ENCODE measurements at places on chromosomes 5 and 9.

GRCh38 chr9:27261517-27262211 is 35.3 kb downstream of the EQTN start:
- no peak for DNase-seq

DNA sequence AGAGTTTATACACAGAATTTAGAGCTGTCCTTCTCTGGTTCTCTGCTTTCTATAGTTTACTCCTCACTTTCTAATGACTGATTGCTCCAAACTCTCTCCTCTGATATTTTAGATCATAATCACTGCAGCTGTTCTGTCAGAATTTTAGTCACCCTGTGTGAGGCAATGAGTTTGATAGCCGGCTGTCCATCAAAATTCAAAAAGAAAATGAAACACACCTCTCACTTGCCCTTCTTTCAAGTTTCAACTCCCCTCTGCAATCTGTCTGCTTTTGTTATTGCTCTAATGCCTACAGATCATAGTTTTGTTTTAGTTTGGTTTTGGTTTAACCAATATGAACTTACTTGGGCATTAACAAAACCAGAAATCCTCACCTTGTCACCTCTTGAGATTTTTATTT is 23.3 kb upstream of the ABLIM3 start:
- DNase-seq: no peak

DNA sequence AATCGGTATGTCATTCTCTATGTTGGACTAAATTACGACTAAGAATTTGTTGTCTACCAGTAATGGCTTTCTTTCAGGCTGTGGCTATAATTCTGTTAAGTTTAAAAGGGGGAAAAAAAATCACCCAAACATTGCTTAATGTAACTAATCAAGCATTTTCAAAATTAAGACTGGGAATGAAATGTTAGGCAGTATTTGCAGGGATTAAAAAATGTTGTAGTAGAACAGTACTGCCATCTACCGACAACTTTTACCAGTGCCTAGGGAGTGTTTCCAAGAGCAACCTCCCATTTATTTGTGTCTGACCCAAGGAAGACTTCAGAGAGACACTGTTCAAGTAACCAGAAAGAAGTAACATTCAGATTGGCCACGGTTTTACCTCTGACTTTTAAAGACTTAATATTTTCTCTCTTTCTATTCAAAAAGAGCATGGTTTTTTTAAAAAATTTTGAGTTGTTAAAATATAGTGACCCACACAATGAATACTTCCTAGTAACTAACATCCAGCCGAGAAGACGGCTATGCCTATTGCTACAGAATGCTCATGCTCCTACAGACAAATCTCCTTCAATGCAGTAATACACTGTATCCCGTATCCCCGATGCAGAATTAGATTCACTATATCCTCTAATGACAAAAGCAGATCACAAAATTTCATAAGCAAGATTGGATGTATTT is 92.4 kb downstream of the ARL15 start:
- DNase-seq: peak; percentile 12

DNA sequence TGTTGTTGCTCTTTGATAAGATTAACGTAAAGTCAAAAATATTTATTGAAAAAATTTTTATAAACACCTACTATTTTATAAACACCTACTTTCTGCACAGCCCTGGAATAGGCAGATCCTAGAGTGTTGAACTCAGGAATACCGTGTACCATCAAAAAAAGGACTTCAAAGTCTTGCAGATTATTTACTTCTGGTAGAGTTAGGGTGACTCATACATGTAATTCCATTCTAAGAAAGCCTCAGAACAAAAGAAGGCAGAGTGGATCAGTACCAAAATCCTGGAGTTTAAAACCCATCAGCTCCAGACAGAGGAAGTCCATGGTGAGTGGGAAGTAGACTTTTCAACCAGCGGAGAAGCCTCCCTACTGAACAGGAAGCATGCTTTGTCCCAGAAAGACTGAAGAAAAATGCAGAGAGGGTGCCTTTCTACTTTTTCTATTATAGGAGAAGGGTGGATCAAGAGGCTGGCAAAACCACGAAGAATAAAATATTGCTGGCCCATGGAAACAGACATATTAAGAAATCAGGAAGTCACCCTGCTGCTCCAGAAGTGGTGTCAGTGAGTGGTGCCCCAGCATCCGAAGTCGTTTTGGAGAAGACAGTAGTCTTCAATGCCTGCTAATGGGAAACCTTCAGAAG is 45.1 kb upstream of the DAB2 start:
- DNase-seq: no peak

DNA sequence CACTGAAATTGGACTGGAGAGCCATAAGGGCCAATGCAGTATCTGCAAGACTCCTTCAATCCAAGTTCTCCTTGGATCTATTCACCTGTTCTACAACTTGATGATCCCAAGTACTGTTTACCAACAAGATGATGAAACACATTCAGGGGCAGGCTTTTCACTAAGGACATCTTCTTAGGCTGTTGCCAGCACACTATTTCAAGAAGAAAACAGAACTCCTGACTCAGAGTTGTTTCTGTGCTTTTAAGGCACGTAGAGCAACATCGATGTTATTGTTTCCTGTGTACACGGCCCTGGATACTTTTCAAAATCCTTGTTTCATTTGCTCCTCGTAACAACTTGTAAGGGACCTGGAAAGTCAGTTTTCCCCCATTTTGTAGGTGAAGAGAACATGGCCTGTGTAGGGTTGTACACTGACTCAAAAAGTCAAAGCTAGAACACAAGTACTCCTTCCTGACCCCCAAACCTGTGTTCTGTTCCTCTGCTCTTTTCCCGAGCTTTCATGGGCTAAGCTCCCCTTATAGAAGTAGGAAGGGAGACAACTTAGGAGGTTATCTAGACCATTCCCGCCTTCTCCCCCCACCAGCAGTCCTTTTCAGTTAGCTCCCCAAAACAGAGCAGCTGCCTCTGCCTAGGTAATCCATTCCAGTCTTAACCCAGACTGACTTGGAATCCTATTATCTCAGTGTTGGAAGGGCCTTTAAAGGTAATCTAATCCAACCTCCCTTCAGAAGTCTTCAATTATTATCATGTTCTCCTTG is 5.2 kb upstream of the MGAT1 start:
- peak; percentile 7 for DNase-seq

DNA sequence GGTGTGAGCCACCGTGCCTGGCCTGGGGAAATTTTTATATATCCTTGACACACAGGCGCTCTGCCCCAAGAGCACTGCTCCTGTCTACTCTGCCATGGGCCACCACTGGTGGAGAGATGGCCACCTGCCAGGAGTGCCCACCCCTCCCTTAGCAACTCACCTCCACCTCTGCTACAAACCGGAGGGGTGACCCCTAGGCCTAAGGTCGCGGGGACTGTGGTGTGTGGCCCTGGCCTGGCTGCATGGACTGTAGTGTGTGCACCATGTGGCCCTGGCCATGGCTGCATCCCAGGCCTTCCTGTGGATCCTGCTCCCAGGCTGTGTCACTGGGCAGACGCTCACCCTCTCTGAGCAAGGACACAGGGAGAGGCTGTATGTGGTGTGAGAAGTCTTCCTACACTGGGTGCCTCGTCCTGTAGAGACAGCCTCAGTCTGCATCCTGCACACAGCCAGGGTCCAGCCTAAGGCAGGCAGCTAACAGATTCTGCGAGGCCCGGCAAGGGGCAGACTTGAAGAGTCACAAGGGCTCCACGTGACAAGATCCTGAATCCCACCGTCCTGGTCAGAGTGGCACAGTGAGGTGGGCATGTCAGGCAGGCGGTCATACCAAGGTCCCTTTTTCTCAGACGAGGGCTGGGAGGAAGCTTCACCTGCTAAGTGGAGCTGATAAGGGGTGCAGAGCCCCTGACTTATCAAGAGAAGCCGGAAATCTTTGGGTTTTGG is 10.3 kb downstream of the NINJ1 start:
- DNase-seq: no peak

- no peak for DNase-seq
Observed at GRCh38 chr5:55104036-55104772, 1.8 kb downstream of the GZMA start.

DNA sequence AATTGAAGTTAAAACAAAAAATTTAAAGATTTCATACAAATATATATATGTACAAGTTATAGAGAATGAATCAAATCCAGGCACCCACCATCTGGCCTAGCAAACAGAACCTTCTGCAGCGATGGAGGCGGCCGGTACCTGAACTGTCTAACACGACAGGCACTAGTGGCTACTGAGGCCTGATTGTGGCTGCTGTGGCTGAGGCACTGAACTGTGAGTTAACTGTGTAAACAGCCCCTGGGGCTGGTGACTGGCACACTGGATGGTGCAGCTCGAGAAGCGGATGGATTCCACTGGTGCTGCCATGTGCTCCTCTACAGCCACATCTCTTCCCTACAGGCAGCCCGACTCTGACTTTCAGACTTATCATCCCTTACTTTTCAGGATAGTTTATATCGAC is 82.4 kb downstream of the RAPGEF1 start:
- peak; percentile 53 for DNase-seq

- DNase-seq: no peak
Observed at GRCh38 chr5:88841212-88841611, 41.8 kb downstream of the MEF2C start.

DNA sequence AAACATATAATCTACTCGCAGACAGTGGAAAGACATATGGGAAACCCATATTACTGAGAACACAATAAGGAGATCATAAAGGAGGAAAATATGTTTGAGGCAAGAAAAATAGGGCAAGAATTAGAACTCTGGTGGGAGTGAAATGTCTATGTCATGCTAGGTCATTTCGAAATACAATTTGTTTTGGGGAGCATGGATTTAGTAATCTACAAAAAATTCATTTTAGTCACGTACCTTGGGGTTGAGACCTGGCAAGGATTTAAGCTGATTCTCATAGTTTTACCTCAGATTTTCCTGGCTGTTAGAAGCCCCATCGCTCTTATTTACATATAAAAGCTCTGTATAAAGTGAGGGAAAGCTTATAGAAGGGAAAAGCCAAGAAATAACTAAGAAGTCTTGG is 11.5 kb upstream of the CSNK1G3 start:
- DNase-seq: no peak

DNA sequence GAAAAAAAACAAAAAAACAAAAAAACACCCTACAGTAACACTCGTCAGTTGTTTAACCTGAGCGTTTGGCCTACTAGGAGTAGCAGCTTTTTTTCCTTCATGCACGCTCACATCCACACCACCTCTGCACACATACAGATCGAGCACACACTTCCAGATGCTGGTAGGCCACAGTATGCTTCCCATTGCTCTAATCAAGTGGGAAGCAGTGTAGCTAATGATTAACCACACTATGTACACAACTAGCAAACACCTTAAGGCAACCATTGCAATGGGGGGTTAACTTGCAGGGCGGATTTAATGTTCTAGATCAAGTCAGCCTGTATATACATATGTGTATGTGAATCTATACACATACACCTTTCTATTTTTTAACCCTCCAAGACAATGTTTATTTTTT is 65.5 kb upstream of the GLRX start:
- DNase-seq: no peak

DNA sequence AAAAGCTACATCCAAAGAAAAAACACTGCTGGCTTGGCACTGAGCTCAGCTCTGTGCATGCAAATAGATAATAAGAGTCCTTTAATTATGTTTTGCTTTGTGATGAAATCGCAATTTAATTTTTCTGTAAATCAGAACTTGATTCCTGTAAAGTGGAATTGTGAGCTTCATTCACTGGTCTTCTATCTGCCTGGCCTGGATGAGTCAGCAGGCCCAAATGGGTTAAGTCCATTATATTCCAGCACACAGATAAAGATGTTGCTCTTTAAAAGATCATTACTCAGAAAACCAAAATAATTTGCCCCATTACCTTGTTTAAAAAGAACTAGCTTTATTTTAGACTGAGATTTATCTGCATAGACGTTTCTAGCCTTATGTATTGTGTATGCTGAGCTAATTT is 90.4 kb downstream of the CARTPT start:
- no peak for DNase-seq

DNA sequence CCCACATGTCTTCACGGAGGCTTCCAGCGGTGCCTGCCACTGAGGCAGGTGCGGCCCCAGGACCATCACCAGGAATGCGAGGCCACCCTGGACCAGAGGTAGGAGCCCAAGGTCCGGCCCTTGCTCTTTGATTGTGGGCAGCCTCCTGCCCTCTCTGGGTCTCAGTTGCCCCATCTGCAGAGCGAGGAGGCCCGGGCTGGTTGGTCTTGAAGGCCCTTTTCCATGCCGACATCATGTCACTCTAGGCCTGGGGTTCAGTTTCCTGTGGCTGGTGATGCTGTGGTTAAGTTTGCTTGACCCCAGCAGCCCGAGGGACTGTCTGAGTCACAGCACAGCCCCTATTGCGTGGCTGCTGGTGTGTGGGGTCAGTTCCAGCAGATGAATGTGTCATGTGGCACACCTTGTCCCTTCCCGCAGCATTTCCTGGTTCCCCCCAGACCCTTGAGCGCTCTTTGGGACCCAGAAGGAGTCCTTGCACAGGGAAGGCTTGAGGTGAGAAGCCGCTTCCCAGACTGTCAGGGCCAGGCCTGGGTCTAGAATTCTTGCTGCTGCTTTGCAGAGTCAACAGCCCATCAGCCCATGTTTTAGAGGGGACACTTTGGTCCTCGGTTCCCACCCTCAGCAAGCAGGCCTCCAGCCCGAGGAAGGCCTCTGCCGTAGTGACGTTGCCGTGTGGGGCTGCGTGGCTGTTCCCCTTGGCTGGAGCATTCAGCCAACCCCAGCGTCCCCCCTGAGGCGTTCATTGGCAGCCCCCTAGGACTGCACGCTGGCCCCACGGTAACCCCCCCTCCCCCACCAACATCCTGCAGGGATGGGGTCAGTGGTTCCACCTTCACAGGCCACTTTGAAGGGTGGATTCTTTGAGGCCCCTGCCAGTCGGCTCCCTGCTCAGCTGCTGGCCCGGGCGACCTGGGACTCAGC is 31.0 kb upstream of the HMCN2 start:
- no peak for DNase-seq

- no peak for DNase-seq
Observed at GRCh38 chr9:104527109-104527508, at the start of gene OR13C4. OR13C4 (minus strand) TSS chr9:104527209; CDS start chr9:104527209, 0 bp downstream.

GRCh38 chr5:142293486-142293885 is 31.3 kb downstream of the SPRY4 start:
- DNase-seq: no peak

DNA sequence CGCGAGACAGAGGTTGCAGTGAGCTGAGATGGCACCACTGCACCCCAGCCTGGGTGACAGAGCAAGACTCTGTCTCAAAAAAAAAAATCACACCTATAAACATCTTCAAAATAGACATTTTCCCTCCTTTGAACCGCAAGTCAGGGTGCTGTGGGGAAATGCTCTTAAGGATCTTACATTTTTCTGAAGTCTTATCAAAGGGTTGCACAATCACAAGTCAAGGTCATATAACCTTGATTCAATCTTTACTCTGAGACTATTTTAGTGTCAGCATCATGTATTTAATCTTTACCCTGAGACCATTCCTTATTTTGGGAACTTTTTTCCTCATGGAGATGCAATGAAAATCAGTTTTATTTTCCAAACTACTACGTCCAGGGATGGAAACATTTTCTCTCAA is 62.8 kb upstream of the RANBP3L start:
- DNase-seq: no peak

- no peak for DNase-seq
Observed at GRCh38 chr9:122121931-122122330, 28.8 kb upstream of the TTLL11 start.

DNA sequence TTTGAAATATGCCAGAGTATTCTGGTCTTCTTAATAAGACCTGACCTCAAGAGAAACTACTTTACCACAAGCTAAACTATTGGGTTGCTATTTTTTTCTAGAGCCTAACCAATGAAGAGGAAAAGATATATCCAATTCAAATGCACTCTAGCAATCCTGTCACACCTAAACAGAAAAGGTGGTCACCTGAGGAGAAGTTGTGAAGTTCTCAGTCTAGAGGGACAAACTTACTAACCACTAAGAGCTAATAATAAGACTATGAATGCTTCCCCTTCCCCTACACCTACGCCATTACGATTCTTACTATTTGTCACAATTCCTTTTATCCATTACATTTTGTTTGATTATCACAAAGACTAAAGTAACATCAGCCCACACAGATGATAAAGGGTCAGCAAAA is 29.7 kb downstream of the RLN2 start:
- DNase-seq: no peak

Data from activated CD4-positive, alpha-beta T cell treated with anti-CD3 and anti-CD28 coated beads for 36 hours (primary cell).